Central memory CD4-positive, alpha-beta T cell (primary cell): ENCODE measurements at places on chromosomes 12 and 14.
A peak's percentile ranks its signal among the peaks of the same experiment; 100 is the strongest.

DNA sequence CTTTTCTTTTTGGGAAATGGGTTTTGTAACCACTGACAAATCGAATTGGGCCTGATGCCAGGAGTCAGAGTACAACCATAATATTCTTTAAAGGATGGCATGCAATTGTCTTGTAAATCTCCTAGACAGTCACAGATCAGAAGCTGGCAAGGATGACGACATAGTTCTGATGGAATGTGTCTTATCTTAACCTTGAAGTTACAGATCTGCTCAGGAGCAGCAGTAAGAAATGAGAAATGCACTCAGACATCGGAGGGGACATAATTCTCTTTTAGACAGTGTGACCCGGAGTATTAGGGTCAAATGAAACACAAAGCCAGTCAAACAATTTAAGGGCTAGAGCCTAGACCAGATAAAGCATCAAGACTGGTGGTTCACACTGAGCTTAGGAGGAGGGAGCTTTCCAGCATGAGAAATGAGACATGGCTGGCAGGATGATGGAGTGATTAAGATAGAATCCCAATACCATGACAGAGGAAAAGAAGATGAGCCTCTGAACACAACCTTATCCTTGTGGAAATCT is 17.5 kb downstream of the CBX5 start:
- DNase-seq: no peak

DNA sequence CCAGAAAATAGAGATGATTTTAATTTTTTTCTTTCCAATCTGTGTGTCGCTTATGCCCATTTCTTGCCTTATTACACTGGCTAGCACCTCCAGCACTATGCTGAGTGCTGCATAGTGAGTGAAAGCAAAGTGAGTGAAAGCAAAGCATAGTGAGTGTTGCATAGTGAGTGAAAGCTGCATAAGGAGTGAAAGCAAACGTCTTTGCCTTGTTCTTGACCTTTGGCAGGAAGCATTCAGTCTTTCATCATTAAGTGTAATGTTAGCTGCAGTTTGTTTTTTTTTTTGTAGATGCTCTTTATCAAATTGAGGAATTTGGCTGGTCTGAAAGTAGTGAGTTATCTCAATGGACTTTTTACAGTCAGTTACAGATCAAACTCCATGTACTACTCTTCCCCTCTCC is 6.9 kb upstream of the CORO1C start:
- DNase-seq: no peak

- peak; percentile 13 for DNase-seq
These were observed 85.6 kb downstream of the SYNE2 start for GRCh38 chr14:63938198-63939005.

GRCh38 chr14:63276492-63277342 is 42.0 kb downstream of the GPHB5 start:
- DNase-seq: no peak

DNA sequence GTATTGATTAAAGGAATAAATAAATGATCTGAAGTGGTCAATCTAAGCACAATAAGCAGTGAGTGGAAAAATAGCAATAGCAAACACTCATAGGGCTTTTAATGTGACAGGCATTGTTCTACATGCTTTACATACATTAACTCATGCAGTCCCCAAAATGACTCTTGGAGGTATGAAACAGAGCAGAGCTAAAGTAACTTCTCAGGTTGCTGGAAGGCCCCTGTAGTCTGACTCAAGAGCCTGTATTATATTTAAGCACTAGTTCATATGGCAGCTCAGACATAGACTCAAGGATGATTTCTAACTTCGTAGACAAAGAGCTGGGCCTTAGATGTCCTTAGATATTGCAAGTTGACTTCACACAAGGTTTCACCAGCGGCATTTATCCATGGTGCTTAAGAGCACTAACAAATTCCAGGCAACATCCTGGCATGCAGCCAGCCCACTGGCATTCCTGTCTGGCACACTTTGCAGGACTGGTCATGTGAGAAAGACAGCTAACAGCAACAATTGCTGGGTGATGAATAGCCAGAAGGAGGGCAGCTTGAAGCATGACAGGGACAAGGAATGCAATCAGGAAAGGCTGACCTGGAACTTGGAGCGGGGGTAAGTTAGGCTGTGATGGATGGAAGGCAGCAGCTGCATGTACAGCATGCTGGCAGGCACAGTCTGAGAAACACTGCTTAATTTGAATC is 22.9 kb upstream of the KTN1 start:
- no peak for DNase-seq

GRCh38 chr12:162467-163307 is 51.3 kb downstream of the SLC6A12 start:
- no peak for DNase-seq

GRCh38 chr12:51393676-51394545 is 2.7 kb upstream of the GALNT6 start:
- peak; percentile 60 for DNase-seq

GRCh38 chr12:6383572-6384498 is at the start of gene LTBR:
Gene LTBR (plus strand): TSS chr12:6384162. CDS start chr12:6384359, 197 bp downstream.
- no peak for DNase-seq

GRCh38 chr12:8491646-8492530 is 21.4 kb upstream of the CLEC4D start:
- DNase-seq: no peak

- DNase-seq: no peak
These were observed 212.8 kb downstream of the KIF21A start for GRCh38 chr12:39230086-39230485.

DNA sequence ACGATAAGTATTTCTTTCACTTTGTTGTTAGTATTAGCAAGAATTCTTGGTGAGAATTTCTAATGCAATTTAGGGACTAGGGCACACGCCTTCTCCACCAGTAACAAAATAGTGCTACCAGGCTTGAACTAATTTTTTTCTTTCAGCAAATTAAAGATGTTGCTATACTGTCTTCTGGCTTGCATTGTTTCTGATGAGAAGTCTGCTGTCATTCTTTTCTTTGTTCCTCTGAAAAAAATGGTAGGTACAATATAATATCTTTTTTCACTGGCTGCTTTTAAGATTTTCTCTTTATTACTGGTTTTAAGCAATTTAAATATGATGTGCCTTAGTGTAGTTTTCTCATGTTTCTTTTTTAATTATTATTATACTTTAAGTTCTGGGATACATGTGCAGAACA is 171.2 kb downstream of the PCNX1 start:
- no peak for DNase-seq

- DNase-seq: no peak
These were observed 50.1 kb upstream of the STK38L start for GRCh38 chr12:27193854-27194544.

DNA sequence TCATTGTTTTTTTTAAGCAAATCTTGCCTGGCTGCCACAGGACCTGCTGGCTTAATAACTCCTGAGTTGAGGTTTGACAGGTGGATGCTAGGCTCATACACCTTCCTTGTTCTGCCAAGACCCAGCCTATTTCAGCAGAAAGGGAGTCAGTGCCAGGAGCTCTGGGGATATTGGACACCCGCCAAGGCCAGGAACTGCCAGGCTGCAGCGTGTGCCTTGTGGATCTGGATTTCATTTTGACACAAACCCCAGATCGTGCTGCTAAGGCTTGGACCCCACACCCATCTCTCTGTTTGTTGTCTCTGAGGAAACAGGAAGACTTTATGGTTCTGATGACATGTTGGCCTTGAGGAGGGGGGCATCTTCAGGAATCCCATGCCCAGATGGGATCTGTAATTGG is 44.4 kb upstream of the PRIMA1 start:
- no peak for DNase-seq

- DNase-seq: peak; percentile 55
These were observed 12.9 kb downstream of the SPRYD3 start for GRCh38 chr12:53065975-53066931.

DNA sequence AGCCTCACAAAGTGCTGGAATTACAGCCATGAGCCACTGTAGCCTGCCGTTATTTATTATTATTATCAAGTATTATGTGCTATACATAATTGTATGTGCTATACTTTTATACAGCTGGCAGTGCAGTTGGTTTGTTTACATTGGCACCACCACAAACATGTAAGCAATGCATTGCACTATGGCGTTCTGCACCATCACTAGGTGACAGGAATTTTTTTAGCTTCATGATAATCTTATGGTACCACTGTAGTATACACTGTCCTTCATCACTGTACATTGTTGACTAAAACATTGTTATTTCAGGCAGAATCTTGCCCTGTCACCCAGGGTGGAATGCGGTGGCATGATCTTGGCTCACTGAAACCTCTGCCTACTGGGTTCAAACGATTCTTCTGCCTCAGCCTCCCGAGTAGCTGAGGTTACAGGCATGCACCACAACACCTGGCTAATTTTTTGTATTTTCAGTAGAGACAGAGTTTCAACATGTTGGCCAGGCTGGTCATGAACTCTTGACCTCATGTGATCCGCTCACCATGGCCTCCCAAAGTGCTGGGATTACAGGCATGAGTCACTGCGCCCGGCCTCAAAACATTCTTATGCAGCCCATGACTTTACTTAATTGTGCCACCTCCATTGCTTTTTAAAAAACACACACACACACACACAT is 17.1 kb downstream of the MRPL42 start:
- DNase-seq: no peak

DNA sequence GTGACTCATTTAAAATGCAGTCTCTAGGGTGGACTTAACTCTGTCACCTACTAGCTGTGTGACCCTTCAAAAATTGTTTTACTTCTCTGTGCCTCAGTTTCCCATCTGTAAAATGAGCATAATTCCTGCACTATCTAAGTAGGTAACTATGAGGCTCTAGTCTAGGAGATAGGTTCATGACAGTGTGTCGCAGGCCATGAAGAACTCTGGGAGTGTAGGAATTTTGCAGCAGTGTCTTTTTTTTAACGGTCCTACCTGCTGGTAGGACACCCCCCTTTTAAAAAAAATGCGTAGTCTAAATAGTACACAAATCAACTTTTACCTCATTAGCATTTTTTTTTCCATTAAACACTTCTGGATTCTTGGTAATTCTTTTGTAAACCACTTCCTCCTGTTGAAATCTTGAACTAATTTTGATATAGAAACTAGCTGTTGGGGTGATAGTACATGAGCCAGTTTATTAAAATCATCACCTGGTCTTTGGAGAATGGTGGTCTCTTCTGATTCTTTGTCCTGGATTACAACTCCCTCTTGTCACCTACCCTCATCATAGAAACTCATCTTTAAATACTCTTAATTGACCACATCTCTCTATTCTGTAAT is 86.0 kb upstream of the SLC38A2 start:
- DNase-seq: no peak

GRCh38 chr12:113673458-113674238 is 202.0 kb upstream of the LHX5 start:
- no peak for DNase-seq

DNA sequence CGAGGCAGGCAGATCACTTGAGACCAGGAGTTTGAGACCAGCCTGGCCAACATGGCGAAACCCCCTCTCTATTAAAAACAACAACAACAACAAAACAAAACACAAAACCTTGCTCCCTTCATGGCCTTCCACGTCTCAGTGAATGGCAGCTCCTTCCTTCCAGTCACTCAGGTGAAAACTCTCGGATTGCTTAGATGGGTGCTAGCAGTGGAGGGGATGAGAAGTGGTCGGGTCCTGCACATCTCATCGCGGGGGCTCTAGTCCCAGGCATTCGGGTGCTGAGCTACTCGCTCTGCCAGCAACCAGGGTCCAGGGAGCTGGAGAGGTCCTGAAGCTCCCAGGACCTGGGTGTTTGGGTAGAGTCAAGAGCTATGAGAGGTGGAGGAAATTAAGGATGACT is 7.7 kb downstream of the SLC6A13 start:
- DNase-seq: no peak

DNA sequence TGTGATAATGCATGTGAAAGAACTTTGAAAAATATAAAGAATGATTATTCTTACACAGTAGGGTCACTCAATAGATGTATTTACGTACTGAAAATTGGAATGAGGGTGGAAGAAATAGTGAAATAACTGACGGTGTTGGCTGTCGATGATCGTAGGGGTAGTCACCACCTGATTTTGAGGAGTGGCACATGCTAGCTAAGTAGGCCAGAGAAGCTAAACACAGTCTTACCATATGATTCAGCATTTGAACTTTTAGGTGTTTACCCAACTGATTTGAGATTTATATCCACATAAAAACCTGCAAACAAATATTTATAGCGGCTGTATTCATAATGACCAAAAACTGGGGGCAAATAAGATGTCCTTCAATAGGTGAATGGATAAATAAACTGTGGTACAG is 47.6 kb upstream of the HIF1A start:
- DNase-seq: no peak

DNA sequence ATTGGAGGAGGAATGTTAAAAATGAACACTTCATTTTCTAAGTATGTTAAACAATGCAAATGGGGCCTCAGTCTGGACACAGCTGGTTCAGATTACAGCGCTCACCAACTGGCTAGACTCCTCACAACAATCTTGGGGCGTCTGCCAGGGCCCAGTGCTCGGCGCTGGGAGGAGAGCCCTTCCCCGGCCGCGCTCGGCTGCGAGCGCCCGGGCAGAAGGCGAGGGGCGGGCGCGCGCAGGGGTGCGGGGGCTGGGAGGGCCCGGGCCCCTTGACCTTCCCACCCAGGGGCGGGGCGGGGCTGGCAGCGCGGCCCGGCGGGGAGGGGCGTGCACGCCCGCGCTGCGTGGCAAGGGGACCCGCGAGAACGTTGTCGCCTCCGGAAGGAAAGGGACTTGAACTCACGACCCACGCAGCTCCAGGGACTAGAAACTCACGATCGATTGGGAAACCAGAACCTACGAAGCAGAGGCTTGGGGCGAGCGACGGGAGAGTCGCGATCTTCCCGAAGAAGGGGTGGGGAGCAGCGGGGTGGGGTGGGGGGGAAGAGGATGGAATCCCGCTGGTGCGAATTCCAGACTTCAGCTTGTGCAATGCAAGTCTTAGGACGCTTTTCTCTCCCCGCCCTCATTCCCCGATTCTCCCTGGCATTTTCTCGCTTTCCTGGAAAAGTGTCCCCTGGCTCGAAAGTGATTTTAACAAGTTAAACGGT is at the start of gene FBLN5:
Gene FBLN5 (minus strand): TSS at position 220 of the 710 bp plus-strand sequence. CDS start 465 bp downstream, outside the sequence.
- no peak for DNase-seq

- DNase-seq: no peak
These were observed 2.8 kb downstream of the PRIM1 start for GRCh38 chr12:56749359-56749758.

DNA sequence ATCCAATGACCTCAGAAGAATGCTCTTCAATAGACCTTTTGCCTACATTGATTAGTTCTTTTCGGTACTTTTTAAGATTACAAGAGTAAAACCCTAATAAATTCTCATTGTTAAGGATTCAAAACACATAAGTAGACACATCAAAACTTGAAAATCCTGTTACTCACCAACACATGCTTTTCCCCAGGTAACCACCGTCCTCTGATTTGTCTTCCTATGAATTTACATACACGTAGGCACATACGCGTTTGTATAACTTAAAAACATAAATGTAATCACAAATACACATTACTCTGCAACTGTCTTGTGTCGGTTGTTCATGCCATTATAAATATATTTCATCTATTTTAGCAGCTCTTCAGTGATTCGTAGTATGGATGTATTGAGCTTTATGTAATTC is 910 bp upstream of the WASHC4 start:
- DNase-seq: no peak

GRCh38 chr12:27524839-27525753 is 1.1 kb downstream of the PPFIBP1 start:
- DNase-seq: no peak

- peak; percentile 65 for DNase-seq
These were observed 933.8 kb downstream of the TMEM121 start for GRCh38 chr14:106459971-106460730.

GRCh38 chr12:26226629-26227360 is 31.4 kb downstream of the SSPN start:
- DNase-seq: no peak

GRCh38 chr12:113138826-113139225 is 3.3 kb upstream of the RASAL1 start:
- DNase-seq: no peak
